NCI-H1417 (cell line): ENCODE measurements at places on chromosomes 11 and 22.
A peak's percentile ranks its signal among the peaks of the same experiment; 100 is the strongest.

GRCh38 chr11:77071671-77072605 lies 5.2 kb downstream of the CAPN5 start:
- DNase-seq = no peak

DNA sequence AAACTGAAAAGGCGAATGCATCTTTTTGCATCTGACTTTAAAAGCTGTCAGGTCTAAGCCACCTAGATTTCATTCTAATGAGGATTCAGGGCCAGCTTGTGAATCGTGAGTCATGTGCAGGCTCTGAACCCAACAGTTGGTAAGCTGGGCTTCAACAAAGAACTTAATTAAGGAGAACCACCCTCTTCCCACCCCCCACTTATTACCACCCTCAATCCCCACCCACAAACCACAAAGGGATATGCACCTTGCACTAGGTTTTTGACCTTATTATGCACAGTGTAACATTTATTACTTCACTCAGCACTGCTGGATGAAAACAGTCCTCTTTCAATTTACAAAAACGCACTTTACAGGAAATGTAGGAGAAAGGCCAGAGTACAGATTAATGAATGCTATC lies 94.1 kb upstream of the LIN7C start:
- DNase-seq = no peak

- DNase-seq = peak; percentile 10
Observed at GRCh38 chr11:33716243-33716642, 15.6 kb upstream of the C11orf91 start.

- no peak for DNase-seq
Observed at GRCh38 chr22:43044290-43044712, 29.4 kb upstream of the PACSIN2 start.

- no peak for DNase-seq
Observed at GRCh38 chr22:28557184-28557583, 122.5 kb downstream of the TTC28 start.

DNA sequence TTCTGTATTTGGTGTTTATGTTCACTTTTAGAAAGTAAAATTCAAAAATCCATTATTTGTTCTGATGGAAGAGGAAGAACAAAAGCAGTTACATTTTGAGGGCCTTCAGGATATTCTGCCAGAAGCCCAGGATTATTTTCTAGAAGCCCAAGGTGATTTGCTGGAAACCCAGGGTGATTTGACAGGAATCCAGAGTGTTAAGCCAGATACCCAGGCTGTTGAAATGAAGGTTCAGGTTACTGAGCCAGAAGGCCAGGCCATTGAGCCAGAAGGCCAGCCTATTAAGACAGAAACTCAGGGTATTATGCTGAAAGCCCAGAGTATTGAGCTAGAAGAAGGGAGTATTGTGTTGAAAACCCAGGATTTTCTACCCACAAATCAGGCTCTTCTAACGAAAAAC lies 33.1 kb downstream of the CCDC15 start:
- DNase-seq = no peak

GRCh38 chr22:39214383-39215069 lies 30.3 kb downstream of the PDGFB start:
- no peak for DNase-seq

GRCh38 chr22:44537015-44537414 lies 39.0 kb upstream of the RTL6 start:
- DNase-seq = no peak

DNA sequence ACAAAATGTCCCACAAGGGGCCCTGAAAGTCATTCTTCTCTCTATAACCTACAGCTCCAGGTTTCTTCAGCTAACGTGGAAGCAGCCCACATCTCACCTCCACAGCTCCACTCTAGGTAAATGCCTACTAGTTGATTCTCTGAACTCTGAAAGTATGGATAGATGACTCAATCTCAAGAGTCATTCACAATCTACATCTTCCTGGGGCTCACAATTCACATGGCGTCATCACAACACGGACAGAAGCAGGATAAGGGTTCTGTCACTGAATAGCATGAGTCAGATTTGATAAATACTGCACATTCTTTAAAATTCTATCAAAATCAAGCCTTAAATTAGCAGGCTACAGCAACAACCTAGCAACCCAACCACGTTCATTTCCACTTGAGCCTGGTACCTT lies 96.3 kb downstream of the PLEKHA7 start:
- DNase-seq = no peak

DNA sequence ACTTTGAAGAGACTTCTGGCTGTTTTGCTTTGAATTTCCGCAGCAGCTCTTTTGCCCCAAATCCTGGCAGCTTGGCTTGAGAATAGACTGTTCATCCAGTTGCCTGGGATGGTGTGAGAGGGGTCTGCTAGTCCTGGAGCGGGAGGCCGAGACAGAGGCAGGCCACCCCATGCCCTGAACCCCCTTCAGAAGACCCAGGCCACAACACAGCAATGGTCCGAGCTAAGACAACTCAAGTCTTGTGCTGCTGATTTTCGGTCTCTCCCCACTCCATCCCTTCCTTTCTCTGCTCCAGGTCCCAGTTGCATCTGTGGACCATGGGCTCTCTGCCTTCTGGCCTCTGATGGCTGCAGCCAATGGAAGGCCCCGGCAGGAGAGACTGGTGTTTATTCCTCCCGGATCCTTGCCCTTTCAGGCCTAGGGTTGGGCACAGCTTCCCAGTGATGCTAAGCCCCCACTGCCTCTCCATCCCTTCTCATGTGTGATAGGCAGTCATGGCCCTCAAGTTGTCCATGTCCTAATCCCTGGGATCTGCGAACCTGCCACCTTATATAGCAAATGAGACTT lies 31.9 kb upstream of the TP53I11 start:
- DNase-seq = no peak

GRCh38 chr22:22925805-22926369 lies 38.3 kb downstream of the IGLL5 start:
- no peak for DNase-seq

DNA sequence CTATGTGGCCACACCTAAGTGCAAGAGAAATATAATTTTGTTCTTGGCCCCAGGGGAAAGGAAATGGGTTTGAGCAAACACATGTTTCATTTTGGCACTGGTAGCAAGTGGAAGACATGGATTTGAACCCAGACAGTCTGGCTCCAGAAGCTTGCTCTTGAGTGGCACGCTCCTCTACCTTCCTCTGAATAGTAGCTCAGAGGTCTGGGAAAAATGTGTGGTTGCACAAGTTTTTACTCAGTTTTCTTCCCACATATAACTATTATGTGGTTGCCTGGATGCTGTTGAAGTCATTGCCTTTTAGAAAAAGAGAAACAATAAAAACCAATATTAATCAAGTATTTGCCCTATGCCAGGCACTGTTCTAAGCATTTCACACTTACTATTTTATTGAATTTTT lies 16.3 kb downstream of the PARVA start:
- no peak for DNase-seq

- no peak for DNase-seq
Observed at GRCh38 chr22:26927821-26928220, 270.4 kb downstream of the MIAT start.

DNA sequence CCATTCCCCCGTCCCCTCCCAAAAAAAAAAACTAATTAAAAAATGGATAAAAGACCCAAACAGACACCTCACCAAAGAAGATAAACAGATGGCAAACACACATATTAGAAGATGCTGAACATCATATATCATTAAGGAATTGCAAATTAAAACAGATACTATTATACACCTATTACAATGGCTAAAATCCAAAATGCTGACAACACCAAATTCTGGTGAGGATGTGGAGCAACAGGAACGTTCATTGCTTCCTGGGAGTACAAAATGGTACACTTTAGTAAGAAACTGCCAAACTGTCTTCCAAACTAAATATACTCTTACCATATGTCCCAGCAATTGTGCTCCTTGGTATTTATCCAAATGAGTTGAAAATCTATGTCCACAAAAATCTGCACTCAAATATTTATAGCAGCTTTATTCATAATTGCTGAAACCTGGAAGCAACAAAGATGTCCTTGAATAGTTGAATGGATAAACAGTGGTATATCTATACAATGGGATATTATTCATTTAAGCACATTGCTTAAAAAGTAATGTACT lies 19.9 kb downstream of the NAGA start:
- DNase-seq = no peak

- no peak for DNase-seq
Observed at GRCh38 chr22:30191040-30191701, 55.4 kb downstream of the LIF start.

DNA sequence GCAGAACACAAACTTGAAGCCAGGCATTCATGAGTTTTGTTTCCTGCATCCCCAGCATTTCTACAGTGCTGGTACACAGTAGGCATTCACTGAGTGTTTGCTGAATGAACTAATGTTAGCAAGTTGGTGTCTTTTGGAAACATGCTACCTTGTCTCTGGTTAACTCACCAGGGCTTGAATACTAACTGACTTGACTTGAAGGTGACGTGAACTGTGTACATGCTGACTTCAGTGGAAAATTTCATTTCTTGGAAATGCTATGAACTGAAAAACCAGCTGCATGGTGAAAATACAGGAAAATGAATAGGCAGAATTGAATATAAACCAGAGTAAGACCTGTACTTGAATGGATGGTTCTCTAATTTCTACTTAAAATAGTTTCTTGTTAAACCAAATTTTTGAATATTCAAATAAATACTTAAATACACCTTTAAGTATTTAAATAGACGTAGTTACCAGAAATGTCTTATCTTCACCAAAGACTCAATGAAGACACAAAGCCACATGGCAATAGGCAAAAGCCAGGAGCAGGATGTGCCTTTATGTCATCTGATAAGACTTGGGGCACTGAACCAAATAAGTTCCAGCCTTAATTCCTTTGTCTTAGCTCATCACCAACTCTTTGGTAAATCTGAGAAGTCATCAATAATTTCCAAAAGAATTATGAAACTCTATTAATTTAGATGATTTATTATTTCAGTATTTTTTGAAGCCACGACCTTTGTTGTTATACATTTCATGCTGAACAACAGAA lies 39.7 kb upstream of the POU2AF2 start:
- no peak for DNase-seq

GRCh38 chr11:47234669-47235100 lies 13.9 kb downstream of the ACP2 start:
- no peak for DNase-seq

GRCh38 chr11:116294630-116295029 lies 478.2 kb downstream of the BUD13 start:
- DNase-seq = no peak

- DNase-seq = no peak
Observed at GRCh38 chr22:37309211-37310074, 27.1 kb downstream of the CYTH4 start.

GRCh38 chr11:94873916-94874540 lies 99.3 kb downstream of the CWC15 start:
- DNase-seq = no peak

GRCh38 chr11:2691991-2692875 lies 7.6 kb downstream of the KCNQ1OT1 start:
- peak; percentile 76 for DNase-seq

DNA sequence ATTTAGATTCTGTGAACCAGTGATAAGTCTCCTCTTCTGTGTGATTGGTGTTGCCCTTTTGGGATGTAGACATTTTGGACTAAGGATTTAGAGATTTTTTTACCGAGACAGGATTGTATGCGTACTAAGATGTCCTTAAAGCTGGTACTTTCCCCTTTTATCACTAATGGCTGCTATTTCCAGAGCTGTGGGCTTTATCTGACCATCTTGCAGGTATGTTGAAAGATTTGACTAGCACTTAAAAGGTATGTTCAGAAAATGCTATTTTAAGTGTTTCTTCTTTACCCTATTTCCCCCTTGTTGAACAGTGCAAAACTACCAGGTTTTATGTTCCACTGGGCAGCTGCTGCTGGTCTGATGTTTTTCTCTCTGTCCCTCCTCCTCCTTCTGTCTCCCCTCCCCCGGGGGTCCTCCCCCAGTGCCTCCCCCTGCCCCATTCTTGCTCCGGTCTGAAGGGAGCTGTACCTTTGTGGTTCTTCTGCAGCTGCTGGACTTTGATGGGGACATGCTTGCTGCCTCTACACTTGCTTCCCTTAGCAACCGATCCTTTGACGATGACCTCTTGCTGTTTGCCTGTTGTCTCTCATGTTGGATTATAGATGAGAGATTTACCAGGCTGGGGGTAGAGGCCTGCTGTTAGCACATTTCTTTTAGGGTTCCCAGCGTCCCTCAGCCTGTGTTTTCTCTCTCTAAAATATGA lies 59.6 kb downstream of the ZNRF3 start:
- DNase-seq = peak; percentile 21

DNA sequence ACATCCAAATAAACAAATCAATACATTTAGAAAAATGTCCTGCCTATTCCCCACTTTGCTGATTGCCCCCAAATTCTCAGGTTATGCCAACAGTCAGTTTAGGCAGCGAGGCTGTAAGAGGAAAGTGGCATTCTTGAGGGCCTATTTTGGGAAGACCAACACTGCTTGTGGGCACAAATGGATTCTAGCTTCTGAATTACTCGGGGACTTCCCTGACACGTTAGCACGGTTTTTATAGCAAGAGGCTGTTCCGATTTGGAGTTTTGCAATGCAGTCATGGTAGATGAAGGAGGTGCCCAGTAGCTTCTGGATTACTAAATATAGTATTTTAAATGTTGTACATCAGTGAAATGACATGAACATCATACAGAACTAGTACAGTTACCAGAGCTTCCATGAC lies 13.1 kb downstream of the RCN1 start:
- DNase-seq = no peak

GRCh38 chr22:48403521-48404403 lies 1423.9 kb downstream of the BRD1 start:
- DNase-seq = no peak

- DNase-seq = no peak
Observed at GRCh38 chr22:41226723-41227655, 13.7 kb downstream of the CHADL start.

DNA sequence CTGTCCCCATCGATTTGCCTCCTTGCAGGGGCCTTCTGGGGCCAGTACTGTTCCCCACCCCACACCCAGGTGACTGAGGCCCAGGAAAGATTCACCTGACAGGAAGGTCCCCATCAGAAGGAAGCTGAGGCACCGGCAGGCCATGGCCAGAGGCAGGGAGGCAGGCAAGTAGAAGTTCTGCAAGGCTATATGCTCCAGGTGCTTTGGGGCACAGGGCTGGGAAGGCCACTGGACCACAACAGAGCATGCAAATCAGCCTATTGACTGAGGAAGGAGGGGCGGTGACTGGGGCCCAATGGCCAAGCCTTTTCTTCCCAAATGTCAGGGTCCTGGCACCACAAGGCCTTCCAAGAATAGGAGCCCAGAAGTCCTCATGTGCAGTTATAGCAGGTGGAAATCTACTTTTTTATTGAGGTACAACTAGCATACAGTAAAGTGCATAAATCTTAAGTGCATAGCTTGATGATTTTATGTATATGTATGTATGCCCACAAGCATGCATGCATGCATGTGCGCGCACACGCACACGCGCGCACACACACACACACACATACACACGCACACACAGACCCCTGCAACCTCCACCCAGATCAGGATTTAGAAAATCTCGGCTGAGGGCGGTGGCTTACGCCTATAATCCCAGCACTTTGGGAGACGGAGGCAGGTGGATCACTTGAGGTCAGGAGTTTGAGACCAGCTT lies at the start of gene VPREB3:
TSS of gene VPREB3 (minus strand) at position 206 of the 700 bp plus-strand sequence. CDS start at position 144, 62 bp downstream.
- no peak for DNase-seq

DNA sequence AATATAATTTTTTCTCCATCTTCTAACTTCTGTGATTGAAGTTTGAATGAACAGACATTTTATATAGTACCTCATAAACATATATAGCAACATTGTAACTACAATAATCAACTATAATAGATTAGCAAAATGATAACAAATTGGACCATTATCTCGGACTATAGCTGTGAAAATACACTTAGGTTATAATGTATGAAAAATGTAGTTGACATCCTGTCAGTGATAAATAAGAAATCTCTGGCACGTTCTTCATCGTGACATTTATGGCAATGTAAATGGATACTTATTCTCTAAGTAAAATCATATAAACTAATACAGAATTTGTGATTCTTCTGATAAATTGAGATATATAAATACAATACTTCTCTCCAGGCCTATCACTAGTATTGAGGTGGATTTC lies 333.3 kb downstream of the GUCY1A2 start:
- no peak for DNase-seq
